Inflammatory macrophage (primary cell): ENCODE measurements at places on chromosomes 12 and 14.

GRCh38 chr14:54653712-54654469 is 87.0 kb downstream of the SAMD4A start:
- peak; percentile 66 for DNase-seq

DNA sequence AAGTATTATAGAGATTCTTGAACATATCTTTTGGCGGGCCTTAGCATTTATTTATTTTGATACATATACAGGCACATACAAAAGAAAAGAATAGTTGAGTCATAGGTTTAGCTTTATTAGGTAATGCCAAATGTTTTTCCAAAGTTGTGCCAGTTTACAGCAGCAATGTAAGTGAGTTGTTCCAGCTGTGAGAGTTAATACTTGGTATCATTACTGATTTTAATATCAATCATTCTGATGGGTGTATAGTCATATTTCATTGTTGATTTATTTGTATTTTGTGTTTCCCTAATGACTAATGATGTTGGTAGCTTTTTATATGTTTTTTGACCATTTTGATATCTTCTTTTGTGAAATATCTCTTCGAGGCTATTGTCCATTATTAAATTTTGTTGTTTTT is 122.4 kb downstream of the MIPOL1 start:
- no peak for DNase-seq

GRCh38 chr12:57886542-57886941 is 40.0 kb upstream of the CTDSP2 start:
- no peak for DNase-seq

DNA sequence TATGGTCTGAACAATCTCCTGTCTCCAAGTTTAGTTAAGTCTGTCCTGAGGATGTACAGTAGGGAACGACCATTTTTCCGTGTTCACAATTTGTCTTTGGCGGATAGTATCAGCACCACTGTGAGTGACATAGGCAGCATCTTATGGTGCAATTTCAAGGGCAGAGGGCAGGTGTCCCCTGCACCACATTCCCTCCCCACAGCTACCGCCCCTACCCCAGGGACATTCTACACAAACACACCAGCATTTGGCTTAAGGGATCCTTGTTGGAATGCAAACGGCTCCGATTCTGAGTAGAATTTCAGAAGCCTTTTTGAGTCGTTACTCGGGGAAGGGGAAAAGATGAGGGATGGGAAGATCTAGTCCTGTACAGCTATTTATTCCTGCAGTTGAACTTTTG is 25.1 kb upstream of the DICER1 start:
- DNase-seq: no peak

- peak; percentile 7 for DNase-seq
These were observed 57.8 kb downstream of the GPR135 start for GRCh38 chr14:59407246-59408010.

- DNase-seq: no peak
These were observed 337.2 kb downstream of the RPS29 start for GRCh38 chr14:49249022-49249421.

DNA sequence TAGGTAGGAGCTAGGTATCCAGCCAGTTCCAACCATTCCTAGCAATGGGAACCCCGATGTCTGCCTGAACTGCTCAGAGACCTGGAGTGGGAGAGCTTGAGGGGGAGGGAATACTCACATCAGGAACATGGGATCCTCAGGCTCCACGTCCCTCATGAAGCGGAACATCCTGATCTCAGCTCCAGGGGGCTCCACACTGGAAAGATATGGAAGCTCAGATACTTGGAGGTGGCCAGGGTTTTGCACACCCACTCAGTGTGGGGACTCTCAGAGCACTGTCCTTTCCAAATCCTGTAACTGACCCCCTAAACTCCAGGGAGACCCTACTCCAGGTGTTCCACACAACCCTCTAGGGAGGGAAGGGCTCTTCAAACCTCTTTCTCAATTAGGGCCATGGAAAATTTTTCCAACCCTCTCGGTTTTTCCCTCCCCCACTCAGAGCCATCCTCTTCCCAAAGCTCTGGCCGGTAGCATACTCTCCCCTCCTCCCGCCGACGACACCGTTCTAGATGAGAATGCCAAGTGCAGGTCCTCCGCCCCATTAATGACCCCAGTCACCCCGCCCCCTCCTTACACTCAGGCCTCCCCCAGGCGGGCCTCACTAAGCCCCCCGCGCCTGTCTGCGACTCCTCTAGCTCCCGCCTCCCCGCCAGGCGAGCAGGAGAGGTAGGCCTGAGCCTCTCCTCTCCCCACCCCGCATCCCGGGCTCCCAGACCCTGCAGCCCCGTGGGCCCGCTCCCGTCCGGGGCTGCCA is 597 bp downstream of the MLF2 start:
- no peak for DNase-seq

DNA sequence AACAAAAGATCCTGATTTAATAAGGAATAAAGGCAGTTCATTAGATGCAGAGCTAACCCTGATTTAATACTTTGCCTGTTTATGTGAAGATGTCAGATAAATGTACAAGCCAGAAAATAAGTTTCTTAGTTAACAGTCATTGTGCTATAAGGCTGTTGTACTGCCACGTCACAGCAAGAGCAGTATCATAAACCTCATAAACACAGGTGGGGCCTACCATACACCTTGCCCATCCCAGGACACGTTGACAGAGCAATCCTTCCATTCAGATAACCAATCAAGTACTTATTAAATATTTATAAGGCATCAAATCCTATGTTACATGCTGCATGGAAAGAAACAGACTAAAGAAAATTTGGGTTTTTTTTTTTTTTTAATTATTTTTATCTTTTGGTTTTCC is 36.5 kb downstream of the SINHCAF start:
- DNase-seq: no peak

DNA sequence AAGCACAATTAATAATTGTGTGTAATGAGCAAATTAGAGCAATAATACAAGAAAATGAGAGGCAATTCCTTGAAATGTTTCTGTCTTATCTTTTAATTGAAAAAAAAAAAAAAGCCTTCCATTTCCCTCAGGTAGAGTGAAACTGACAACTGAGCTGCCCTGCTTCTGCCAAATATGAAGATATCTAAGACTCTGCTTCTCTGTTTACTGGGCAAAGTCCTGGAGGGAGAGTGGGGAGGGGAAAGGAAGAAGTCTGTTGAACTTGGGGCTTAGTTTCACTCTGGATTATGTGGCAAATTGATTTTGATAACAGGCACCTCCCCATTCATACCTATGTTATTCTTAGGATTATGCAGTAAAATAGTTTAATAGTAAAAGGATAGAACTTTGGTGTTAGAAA is 364.9 kb downstream of the NRXN3 start:
- DNase-seq: no peak

DNA sequence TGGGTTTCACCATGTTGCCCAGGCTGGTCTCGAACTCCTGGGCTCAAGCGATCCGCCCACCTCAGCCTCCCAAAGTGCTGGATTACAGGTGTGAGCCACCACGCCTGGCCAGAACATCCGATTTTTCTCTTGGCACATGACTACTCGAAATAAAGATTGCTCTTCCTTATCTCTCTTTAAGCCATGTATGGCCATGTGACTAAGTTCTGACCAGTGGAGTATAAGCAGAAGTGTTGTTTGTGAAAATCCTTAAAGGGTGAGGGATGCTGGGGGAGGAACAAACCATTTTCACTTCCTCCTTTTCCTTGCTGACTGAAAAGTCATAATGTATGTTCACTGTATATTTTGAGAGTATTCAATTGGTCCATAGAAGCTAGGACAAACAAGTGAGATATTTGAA is 50.7 kb upstream of the ATF7IP start:
- peak; percentile 85 for DNase-seq

- peak; percentile 43 for DNase-seq
These were observed 2.1 kb upstream of the RNASE13 start for GRCh38 chr14:21036751-21037150.

DNA sequence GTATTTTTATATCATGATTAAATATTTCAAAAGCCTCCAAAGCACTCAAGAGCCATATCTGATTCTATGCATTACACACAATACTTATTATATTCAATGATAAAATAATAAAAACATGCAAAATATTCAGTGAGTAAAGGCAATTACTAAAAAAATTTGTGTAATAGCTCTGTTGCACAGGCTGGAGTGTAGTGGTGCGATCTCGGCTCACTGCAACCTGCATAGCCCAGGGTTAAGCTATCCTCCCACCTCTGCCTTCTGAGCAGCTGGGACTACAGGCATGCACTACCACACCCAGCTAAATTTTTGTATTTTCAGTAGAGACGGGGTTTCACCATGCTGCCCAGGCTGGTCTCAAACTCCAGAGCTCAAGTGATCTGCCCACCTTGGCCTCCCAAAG is 45.4 kb downstream of the SBNO1 start:
- no peak for DNase-seq

DNA sequence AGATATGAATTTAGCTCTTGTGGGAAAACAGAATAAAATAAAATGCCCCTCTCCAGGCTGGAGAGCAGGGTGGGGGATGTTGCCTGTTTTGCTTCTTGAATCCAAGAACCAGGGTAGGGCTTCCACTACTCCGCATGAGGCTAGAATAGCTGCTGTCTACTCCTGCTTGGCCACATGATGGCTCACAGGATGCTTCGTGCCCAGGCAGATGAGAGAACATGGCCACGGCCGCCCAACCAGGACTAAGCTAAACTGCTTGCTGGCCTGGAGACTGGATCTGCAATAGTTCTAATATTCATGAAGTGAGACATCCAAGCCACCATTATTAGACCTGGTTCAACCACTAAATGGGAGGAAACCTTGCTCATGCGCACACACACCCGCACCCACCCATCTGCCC is 122.2 kb upstream of the METAP2 start:
- no peak for DNase-seq

GRCh38 chr14:77301103-77301502 is 19.6 kb downstream of the POMT2 start:
- DNase-seq: peak; percentile 83

DNA sequence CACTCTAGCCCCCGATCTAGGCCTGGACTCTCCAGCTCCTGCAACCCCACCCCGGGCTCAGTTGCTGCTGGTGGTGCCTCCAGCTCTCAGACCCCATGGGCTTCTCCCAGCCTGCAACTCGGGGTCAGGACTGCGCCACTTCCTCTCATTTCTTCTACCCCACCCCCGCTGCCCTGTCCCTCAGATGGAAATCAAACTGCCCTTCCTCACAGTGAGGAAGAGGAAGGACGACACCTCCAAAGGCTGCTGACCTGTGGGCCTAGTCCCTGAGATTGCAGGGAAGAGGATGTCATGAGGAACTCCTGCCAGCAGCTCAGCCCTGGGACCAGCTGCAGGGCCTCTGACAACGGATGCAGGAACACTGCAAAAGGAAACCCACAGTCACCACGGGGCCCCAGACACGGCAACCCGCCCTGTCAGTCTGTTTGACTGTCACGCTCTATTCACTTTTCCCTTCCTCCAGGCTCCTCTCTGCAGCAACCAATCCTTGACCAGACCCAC is 29.3 kb upstream of the PNMA1 start:
- DNase-seq: peak; percentile 65

DNA sequence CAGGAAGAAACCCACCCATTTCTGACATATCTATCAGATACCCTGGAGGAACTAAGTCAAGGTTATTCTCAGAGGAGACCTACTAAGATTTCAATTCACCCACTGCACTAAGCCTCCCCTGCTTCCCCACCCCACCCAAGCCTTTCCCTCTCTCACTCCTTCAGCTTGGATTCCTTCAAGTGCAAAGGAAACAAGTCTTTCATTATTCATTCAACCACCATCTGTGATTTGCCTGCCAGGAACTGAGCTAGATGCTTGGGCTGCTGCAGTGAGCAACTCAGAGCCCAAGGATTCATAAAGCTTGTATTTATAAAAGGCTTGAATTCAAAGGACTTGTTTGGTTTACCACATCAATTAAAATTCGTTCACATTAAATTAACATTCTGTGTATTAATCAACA is 161.3 kb downstream of the GXYLT1 start:
- DNase-seq: no peak

GRCh38 chr12:128811806-128812205 is 12.0 kb downstream of the SLC15A4 start:
- no peak for DNase-seq

DNA sequence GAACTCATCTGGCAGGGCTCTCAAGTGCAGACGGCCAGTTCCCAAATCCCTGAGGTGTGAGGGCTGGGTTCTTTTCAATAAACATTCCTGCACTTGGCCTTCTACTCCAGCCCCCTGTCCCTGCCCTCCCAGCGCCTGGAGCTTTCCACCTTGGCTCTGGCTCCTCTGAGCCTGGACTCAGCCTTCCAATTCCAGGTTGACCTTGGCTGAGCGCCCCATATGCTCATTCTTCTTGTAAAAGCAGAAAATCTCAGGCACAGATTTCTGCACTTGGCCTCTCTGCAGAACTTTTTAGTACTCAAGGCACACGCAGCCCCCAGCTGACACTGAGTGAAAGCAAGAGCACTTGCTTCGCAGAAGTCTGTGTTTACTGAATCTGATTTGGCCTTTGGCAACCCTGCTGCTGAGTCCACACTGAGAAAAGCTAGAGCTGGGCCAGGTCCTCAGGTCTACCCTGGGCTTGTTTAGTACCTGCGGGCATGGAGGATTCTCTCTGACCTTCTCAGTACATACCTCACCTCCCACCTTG is 222.7 kb downstream of the MSRB3 start:
- DNase-seq: no peak

DNA sequence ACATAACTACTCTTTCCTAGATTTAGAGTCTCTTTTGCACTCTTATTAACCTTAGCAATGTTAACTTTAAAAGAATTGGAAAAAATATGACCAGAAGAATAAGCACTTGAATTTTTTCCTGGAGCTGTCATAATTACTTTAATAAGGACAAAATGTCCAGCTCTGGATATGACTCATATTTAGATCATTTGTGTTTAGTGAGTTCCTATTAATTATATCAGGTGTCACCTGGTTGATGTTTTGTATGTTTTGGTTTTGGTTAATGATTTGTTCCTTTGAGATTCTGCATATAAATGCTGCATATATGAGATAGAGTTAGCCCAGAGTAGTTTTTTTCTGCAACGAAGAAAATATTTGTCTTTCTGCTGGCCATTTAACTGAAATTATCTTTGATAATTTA is 5.1 kb downstream of the CLECL1 start:
- no peak for DNase-seq

GRCh38 chr12:49706351-49707127 is 666 bp downstream of the FMNL3 start:
- peak; percentile 43 for DNase-seq

GRCh38 chr12:11668611-11669010 is 19.1 kb downstream of the ETV6 start:
- no peak for DNase-seq

DNA sequence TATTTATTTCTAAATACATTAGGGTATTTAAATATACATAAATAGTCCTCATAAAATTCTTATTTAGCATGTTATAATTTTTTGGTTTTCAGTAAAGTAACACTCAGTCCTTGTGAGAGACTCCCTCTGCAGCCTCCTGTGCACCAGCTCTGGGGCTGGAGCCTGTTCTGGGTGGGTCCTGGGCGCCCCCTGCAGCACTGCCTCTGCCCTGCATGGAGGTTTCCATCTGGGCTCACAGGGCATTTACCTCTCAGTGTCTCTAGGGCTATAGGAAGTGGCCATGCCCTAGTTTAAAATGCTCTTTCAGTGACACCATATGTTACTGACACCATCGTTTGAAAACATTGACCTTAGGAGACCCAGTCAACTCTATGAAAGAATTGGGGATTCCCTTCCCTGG is 1155.2 kb downstream of the TMEM121 start:
- no peak for DNase-seq
